Astrocyte of the spinal cord (primary cell): ENCODE measurements at places on chromosomes 1 and 21.

DNA sequence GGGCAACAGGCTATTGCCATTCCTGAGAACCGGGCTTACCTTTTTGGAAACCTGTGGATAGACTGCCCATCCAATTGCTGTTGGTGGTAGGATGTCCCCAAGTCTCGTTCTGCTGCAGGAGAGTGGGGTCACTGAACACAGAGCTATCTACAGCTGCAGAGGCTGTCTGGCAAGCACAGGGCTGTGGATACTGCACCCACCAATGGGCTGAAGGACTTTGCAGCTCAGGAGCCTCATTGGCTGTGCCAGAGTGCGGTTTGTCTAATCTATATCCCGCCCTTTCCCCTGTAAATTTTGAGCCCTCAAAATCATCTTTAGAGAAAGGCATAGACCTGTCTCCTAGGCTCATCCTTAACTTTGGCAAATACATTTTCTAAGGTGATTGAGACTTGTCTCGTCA is 15.3 kb downstream of the RNF187 start:
- DNase-seq, result no peak

DNA sequence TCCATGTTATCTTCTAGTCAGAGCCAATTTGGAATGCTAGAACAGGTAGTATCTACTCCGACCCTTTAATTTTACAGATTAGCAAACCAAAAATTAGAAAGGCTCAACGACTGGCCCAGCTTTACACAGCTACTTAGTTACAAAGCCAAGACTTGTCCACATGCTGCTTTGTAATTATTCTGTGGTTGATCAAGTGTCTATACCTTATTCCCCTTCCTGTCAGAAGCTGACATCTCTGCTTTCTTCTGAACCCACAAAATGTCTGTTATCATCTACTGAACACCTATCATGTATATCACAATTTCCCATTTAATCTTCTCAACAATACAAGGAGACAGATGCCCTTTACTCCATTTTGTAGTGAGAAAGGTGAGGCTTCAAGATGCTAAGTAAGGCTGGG is 15.6 kb downstream of the TGFBR3 start:
- no peak for DNase-seq

- no peak for DNase-seq
These were observed 15.5 kb upstream of the SFT2D2 start for GRCh38 chr1:168210312-168210711.

GRCh38 chr21:41901099-41901498 is 22.0 kb upstream of the PRDM15 start:
- DNase-seq, result no peak

DNA sequence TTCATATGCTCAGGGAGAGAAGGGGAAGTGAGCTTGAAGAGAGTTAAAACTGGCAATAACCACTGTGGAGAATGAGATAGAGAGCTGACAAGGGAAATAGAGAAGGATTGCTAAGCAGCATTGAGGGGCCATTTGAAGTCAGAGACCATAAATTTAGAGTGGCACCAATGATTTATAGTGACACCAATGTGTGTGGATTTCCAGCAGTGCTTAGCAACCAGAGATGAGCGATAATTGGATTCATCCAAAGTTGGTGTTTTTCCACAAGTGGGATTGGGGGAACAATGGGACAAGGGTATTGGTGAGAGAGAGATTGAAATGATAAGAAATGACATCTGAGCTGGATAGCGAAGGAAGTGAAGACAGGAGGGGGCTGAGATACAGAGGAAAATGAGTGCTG is 114.1 kb downstream of the C1orf94 start:
- DNase-seq, result no peak

DNA sequence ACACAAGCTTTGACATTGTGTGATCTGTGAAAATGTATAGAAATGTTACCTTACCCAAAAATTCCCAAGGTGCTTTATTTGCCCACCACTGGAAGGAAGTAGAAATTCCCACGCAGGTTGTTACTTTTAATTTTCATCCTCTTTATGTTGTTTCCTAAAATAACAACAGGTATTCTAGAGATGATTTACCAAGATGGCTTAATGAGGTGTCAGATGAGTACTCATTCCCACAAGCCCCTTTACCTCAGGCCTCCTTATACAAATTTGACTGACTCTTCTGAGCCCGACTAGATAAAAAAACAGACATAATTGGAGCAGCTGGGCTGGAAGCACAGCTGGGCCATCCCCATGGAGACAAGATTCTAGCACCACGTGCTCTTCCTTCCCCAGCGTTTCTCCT is 114.6 kb downstream of the LIPI start:
- DNase-seq, result no peak

GRCh38 chr21:44286086-44286715 is 525 bp downstream of the AIRE start:
- DNase-seq, result no peak

GRCh38 chr1:242770366-242770765 is 245.9 kb upstream of the PLD5 start:
- DNase-seq, result no peak

DNA sequence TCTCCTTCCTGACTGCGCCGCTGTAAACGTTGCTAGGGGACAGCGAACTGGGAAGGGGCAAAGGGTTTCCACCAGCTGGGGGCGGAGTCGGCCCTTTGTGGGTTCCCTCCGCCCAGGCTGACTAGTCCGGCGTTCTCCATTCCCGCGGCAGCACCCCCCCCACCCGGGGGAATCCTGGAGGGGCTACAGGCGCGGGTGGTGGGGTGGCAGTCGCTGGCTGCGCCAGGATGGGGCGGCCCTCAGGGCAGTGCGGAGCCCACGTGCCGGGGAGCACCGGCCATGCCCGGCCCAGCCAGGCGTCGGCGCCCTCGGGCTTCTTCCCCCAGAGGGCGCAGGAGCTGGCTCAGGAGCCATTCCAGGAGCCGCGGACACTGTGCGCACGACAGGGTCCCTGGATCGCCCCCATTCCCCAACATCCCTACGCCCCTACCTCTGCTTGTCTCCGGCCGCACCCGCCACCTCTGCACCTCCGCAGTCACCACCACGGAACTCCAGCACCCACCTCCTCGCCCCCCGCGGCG is 476 bp downstream of the BATF3 start:
- DNase-seq, result peak; percentile 24

- no peak for DNase-seq
These were observed 68.5 kb upstream of the IGSF21 start for GRCh38 chr1:18039102-18039501.

GRCh38 chr1:83499998-83500397 is 498.9 kb downstream of the TTLL7 start:
- DNase-seq, result no peak

DNA sequence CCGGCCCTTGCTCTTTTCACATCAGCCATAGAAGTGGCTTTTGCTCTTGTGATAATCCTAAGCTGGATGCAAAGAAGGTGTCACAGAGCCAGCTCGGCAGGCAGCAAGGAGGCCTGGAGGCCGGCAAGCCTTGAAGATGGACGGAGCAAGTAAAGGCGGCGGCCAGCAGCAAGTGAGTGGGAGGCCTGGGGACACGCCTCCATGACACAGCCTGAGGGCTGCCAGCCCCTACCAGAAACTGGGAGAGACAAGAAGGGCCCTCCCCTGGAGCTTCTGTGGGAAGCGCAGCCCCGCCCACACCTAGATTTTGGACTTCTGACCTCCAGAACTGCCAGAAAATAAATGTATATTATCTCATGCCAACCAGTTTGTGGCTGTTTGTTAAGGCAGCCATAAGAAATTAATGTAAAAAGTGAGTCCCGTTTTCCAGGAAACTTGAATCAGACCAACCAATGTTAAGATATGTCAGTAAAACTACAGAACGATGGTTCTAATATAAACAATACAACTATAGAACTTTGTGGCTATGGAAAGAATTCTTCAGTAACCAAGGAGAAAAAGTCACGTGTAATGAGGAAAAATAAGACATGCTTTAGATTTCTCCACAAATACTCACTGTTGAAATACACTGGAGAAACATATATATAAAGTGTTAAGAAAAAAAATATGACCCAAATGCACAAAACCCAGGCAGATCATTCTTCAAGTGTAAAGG is 49.9 kb downstream of the BACE2 start:
- DNase-seq, result peak; percentile 28

- no peak for DNase-seq
These were observed 637 bp upstream of the MYBPHL start for GRCh38 chr1:109307274-109308021.

- DNase-seq, result no peak
These were observed 11.6 kb downstream of the COL9A2 start for GRCh38 chr1:40305451-40305850.

DNA sequence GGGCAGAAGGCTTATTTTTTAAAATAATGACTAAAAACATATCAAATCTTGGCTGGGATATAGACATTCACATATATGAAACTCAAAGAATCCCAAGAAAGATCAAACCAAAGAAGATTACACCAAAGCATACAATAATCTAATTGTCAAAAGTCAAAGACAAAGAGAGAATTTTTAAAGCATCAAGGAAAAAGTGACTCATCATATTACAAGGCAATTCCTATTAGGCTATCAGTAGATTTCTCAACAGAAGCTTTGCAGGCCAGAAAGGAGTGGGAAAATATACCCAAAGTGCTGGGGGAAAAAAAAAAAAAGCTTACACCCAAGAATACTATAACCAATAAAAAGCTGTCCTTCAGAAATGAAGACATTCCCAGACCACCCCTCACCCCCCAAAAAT is 375.6 kb downstream of the BRINP2 start:
- DNase-seq, result peak; percentile 3

- no peak for DNase-seq
These were observed 210.9 kb downstream of the TRABD2B start for GRCh38 chr1:47786316-47786715.

DNA sequence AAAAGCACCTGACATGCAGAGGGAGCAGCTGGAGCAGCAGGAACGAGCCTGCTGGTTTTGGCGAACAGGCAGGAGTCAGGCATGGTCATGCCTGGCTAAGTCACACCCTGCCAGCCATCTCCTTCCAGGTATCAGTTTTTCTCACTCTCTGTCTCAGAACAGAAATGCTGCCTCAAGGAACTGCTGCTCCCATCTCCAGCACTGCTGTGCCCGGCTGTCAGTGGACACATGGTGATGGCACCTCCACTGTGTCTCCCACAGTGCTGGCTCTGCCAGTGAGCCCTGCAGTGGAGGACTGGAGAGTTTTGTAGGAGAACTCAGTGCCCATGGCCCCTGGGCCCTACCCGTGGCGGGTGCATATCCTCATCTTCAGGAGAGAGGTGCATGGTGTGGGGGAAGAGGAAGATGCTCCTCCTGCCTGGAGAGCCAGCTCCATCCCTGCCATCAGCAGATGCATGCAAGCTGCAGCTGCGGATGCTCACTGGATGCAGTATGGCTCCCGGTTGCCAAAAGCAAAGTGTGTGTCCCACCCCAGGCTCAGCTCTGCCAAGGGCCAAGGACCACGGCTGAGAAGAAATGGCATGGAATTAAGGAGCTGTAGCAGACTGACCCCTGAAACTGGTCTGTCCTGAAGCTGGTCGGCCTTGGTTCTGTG is 114.7 kb downstream of the GRIK3 start:
- no peak for DNase-seq

DNA sequence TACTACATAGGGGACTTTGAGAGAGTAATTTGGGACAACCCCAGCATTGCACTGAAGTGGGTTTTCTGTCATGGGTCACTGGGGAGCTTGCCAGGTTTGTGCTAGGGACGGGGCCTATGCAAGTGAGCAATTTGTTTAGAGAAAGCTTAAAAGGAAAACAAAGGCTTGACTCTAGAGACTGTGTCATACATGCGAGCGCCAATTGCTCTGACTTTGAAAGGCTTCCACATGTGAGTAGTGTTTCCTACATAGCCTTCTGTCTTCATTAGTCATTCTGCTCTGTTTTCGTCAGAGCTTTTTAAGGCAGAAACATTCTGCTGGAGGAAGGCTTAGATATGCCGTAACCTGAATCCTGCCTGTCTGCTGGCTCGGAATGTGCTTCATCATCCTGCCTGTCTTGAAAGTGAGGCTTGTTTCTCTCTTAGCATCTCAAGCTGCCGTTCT is 28.4 kb downstream of the TRIM45 start:
- DNase-seq, result peak; percentile 97

- DNase-seq, result no peak
These were observed 11.5 kb upstream of the SLC2A7 start for GRCh38 chr1:9037476-9038337.

GRCh38 chr1:174157157-174157806 is 2.0 kb upstream of the RABGAP1L start:
- DNase-seq, result no peak

DNA sequence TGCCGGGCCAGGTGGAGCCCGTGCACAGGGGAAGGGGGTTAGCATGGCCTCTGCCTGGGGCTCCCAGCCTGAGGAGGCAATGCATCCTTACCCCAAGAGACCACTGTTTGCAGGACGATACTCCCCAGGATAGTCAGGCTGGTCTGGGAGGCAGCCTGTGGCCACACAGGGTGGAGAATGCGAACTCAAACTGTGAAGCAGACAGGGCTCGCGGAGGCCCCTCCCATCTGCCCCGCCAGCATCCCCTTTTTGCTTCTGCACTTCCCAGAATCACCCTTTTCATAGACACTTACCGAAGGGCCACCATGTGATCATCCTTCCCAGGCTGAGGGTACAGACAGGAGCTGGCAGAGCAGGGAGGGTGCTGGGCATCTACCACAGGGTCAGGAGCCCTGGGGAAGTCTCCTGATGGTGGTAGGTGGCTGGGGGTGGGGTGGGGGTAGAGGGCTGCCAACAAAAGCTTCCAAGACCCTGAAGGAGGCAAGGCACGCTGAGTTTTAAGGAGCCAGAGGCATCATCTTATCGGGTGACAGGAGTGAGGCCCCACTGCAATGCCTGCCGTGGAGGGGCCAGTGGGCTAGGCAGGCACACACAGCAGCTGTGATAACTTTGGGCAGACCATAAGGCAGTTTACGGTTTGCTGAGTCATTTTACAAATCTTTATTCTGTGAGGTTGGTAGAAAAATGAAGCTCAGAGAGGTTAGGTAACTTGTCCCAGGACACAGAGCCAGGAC is 31.3 kb upstream of the BTG2 start:
- no peak for DNase-seq

GRCh38 chr21:45179568-45180245 is 105.3 kb downstream of the ADARB1 start:
- no peak for DNase-seq

DNA sequence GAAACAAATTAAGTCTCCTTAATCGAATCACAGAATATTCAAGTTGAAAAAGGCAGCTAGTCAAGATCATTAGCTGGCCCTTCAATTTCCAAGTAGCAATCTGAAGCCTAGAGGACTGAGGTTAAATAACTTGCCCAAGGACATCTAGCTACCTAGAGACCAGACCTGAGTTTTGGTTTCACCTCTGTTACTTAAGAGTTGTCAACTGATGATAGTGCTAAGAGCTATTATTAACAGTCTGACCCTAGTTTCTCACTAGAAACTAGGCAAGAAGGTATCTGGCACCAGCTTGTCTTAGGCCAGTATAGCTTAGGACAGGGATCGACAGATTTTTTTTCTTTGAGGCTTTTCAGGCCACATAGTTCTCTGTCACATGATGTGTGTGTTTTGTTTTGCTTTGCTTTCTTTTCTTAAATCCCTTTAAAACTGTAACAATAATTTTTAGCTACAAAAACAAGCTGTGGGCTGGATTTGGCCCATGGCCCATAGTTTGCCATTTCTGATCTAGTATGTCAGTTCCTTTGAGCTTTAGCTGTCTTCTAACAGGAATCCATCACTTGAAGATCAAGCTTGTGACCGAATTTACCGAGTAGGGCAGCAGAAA is 23.2 kb downstream of the TRIM45 start:
- DNase-seq, result peak; percentile 45

GRCh38 chr1:183291802-183292514 is 105.9 kb downstream of the LAMC2 start:
- DNase-seq, result peak; percentile 62
